CD4-positive, alpha-beta T cell treated with Interleukin-1 beta for 1 hour (primary cell): ENCODE measurements at places on chromosomes 4 and X.
A peak's percentile ranks its signal among the peaks of the same experiment; 100 is the strongest.

GRCh38 chr4:186999686-187000085, 276.0 kb upstream of the FAT1 start:
- DNase-seq = no peak

DNA sequence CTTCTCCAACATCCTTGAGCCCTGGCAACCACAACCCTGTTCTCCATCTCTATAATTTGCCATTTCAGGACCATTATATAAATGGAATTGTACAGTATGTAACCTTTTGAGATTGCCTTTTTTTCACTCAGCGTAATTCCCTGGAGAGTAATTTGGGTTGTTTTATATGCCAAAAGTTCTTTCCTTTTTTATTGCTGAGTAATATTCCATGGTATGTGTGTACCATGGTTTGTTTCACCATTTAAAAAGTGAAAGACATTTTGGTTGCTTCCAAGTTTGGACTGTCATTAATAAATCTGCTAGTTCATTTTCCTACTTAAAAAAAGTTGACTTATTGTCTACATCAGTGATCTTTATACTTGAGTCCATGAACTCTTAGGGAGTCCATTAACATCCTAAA, 33.0 kb upstream of the SMIM10 start:
- DNase-seq = no peak

DNA sequence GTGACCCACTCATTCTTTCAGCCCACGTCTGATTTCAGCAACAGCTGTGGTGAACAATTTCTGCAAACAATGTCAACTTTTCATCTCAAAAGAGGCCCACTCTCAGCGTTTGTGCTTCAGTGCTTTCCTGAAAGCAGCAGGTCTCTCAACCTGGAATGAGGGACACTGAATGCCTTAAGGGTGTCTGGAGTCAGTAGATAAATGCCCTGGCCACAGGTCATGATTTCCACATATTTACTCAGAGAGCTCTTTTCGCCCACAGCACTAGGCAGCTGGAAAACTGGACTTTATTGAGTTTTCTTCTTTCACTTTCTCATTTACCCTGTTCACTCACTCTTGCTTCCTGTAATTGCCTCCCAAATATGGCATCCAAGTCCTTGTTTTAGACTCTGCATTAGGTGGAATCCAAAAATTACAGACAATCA, 52.8 kb downstream of the NPFFR2 start:
- no peak for DNase-seq

GRCh38 chrX:8760021-8760420, 28.1 kb upstream of the ANOS1 start:
- no peak for DNase-seq

- peak; percentile 62 for DNase-seq
These were observed 35.9 kb upstream of the STK26 start for GRCh38 chrX:131987252-131987651.

- DNase-seq = no peak
These were observed 99.5 kb upstream of the NKX1-1 start for GRCh38 chr4:1505511-1506460.

- DNase-seq = no peak
These were observed 59.9 kb downstream of the ZNF827 start for GRCh38 chr4:145878501-145879435.

- peak; percentile 33 for DNase-seq
These were observed 1.6 kb downstream of the PRICKLE3 start for GRCh38 chrX:49184294-49185281.

- no peak for DNase-seq
These were observed 22.8 kb upstream of the ASMTL start for GRCh38 chrX:1475481-1475880.

- no peak for DNase-seq
These were observed 197.9 kb downstream of the SHOX start for GRCh38 chrX:828411-828959.
